ENCODE measurements at places on chromosomes 7 and 10. TPM values are rescaled to one million over a fixed set of nuclear protein-coding genes. Genes with fewer than 3 reads are reported as not detected.

The UBTD1 gene
- total RNA-seq, result 21.1 TPM

The CYP2C8 gene
- not detected for total RNA-seq

The INA gene
- 18.1 TPM for total RNA-seq

The TSPAN13 gene
- total RNA-seq, result 16.8 TPM

The HMX2 gene
- total RNA-seq, result not detected

The FXYD4 gene
- not detected for total RNA-seq

The ZNF398 gene
- 9.9 TPM for total RNA-seq

The BMPR1A gene
- 22.0 TPM for total RNA-seq

The WNT2 gene
- 0.05 TPM for total RNA-seq

The FAM180A gene
- 0.05 TPM for total RNA-seq

The CNPY1 gene
- not detected for total RNA-seq

The GRM3 gene
- not detected for total RNA-seq

The AKR1D1 gene
- not detected for total RNA-seq

The CFAP70 gene
- total RNA-seq, result 0.17 TPM

The HOXA6 gene
- total RNA-seq, result 1.7 TPM

The CCDC136 gene
- total RNA-seq, result 2.5 TPM

The WIPF3 gene
- total RNA-seq, result 0.48 TPM

The RHOBTB1 gene
- total RNA-seq, result 17.2 TPM

The PRSS37 gene
- total RNA-seq, result not detected

The CUBN gene
- 0.06 TPM for total RNA-seq

The TSC22D4 gene
- total RNA-seq, result 57.0 TPM

The ADRB1 gene
- 0.91 TPM for total RNA-seq

The FAM25A gene
- not detected for total RNA-seq

The CDC14C gene
- total RNA-seq, result 0.03 TPM

The ZNF117 gene
- 0.09 TPM for total RNA-seq

The AP1S1 gene
- 161 TPM for total RNA-seq

The SEMA3D gene
- 0.07 TPM for total RNA-seq

The HABP2 gene
- total RNA-seq, result 0.09 TPM

The TCAF2 gene
- 1.4 TPM for total RNA-seq
